A172 (cell line): ENCODE measurements at places on chromosomes 7 and 10. TPM values are rescaled to one million over a fixed set of nuclear protein-coding genes. Genes with fewer than 3 reads are reported as not detected.

GRCh38 chr7:7971308-7972040 lies 2.9 kb downstream of the GLCCI1 start:
- DNase-seq: no peak

Gene NKX1-2
- total RNA-seq: 0.22 TPM in 1 of 2 replicates, not detected in the other

DNA sequence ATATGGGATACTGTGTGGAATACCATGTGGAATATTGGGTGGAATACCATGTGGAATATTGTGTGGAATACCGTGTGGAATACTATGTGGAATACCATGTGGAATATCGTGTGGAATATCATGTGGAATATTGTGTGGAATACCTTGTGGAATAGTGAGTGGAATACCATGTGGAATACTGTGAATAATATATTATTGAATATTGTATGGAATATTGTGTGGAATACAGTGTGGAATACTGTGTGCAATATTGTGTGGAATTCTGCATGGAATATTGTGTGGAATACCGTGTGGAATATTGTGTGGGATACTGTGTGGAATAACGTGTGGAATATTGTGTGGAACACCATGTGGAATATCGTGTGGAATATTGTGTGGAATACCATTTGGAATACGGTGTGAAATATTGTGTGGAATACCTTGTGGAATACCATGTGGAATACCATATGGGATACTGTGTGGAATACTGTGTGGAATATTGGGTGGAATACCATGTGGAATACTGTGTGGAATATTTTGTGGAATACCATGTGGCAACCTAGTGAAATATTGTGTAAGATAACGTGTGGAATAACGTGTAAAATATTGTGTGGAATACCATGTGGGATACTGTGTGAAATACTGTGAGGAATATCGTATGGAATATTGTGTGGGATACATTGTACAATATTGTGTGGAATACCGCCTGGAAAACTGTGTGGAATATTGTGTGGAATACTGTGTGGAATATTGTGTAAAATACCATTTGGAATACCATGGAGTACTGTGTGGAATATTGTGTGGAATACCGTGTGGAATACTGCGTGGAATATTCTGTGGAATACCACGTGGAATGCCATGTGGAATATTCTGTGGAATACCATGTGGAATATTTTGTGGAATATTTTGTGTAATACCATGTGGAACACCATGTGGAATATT lies 133.9 kb upstream of the CHST15 start:
- no peak for DNase-seq

- no peak for DNase-seq
These were observed 882 bp downstream of the DLX6 start for GRCh38 chr7:97006055-97006815.

Gene MOGAT3
- total RNA-seq: not detected in 2 replicates

DNA sequence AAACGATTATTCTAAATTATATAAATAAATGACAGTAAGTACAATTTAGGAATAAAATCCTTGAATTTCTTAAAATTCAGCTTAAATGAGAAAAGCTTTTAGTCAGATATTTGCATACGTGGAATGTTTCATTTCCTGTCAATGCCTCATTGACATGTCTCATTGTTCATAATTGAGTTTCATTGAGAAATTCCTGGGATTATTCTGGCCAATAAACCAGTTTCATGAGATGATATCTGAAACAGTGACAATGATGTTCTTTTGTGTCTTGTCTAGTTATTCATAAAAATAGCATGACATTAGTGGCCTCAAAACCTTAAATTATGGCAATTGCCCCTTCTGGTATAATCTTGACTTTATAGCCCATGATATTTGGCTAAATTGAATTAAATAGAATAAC lies 95.8 kb downstream of the DKK1 start:
- DNase-seq: no peak

GRCh38 chr7:30027065-30027456 lies 559 bp upstream of the FKBP14 start:
- no peak for DNase-seq

DNA sequence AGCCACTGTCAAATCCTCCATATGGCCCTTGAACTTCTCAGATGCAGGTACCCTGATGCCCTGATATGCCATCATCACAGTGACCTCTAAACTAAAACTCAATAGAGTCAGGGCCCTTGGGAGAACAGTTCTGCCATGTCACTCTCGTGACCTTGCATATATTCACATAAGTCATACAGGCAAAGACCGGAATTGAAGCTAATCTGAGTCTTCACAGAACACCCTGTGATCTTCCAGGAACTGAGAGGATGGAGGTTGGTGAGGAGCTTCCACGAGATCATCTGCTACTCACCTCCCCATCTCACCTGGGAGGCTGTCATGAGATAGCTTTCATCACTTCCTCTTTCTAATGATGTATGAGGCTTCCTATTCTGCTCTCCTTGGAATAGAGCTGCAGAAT lies 228.7 kb upstream of the CCDC6 start:
- no peak for DNase-seq

Gene GPR37
- 1.3 and 3.2 TPM in 2 replicates for total RNA-seq

GRCh38 chr10:87546971-87547413 lies 42.3 kb downstream of the MINPP1 start:
- DNase-seq: peak; percentile 62

DNA sequence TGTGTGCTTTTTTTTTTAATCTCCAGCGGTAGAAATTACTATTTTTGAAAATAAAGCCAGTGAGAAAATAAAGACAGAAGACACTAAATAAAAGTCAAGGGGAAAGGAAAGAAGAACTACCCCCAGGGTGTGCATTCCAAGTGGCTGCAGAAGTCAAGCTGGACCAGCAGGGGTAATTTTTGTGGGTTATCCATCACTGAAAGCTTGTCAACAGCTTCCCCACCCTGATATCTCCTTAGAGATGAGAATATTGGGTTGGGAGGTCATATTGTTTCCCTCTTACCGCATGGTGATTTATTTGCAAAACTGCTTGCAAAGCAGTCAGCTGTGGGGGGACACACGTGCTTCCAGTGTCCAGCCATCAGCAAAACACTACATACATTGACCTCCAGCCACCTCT lies 46.4 kb downstream of the FAM107B start:
- DNase-seq: no peak

GRCh38 chr10:5595994-5596471 lies 70.4 kb downstream of the ASB13 start:
- DNase-seq: peak; percentile 91

- DNase-seq: no peak
These were observed 26.4 kb downstream of the ASB13 start for GRCh38 chr10:5640036-5640435.

GRCh38 chr7:66206934-66207240 lies 1.8 kb downstream of the TPST1 start:
- DNase-seq: no peak

GRCh38 chr10:43945908-43946307 lies 297.2 kb upstream of the ZNF32 start:
- DNase-seq: no peak

Gene LRRC18
- total RNA-seq: not detected in 2 replicates

Gene HYAL4
- total RNA-seq: not detected in 2 replicates

DNA sequence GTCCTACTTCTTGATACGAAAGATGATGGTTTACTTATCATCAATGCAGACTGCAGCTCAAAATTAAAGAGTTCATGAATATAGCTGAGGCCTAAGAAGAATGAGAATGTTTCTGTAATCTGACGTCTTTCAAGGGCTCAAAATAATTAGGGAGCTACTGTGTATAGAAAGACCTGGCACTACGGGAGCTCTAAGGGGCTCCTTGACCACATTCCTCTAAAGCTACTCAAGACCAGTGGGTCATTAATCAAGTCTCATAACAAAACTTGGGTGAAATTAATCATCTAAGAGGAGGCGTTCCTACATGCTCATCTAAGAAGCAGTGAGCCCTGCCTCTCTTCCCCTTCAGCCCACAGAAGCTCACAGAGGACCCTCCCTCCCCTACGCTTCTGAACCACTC lies 863.8 kb upstream of the AUTS2 start:
- no peak for DNase-seq

DNA sequence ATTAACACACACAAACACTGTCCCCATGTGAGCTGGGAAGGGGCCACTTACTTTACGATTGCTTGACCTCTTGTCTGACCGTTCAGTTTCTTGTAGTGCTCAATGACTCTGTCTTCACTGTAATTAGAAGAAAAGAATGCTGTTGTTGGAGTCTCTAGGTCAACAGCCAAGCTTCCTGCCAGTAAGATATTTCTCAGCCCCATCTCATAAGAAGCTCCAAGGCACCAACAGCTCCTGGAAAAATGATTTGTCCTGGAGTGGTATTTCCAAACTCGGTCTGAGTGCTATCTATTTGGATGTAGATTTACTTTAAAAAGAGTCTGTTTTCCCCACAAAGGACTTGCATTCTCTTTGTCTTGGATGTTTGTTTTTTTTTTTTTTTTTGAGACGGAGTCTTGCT lies 153.7 kb downstream of the PRPF18 start:
- no peak for DNase-seq

Gene CHAT
- not detected in 2 replicates for total RNA-seq

- DNase-seq: no peak
These were observed 155.9 kb downstream of the SH2D4B start for GRCh38 chr10:80693565-80693964.
